Fibroblast of skin of left biceps (primary cell): ENCODE measurements at places on chromosomes 1 and 21.

DNA sequence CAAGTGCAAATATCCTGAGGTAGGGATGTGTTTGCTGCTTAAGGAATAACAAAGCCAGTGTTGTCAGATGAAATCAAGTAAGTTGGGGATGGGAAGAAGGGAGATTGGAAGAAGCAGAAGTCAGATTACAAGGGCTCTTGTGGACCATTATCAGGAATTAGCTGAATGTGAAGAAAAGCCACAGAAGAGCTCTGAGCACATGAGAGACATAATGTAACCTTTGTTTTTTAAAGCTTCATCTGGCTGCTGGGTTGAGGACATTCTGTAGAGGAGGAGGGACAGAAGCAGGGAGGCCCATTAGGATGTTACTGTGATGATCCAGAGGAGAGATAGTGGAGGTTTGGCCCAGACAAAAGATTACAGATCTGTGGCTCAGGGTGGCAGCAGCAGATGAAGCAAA, 111.7 kb downstream of the DUSP10 start:
- DNase-seq, result no peak

- no peak for DNase-seq
Observed at GRCh38 chr1:2980073-2980791, 41.0 kb upstream of the ACTRT2 start.

DNA sequence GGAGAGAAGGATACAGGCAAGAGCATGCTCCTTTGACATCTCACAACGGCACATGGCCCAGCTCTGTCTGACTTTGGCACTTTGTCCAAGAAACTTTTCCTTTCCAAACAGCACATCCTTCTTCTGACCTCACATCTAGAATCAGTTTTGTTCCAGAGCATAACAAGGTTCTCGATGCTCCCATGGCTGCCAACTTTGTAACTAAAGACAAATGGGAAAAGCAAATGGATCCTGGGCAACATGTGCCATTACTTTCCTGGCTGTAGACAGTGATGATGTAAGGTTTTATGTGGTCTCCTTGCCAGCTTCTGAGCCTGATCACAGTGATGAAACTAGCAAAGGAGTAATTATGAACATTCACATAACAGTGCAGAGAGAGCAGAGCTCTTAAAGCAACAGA, 171.8 kb upstream of the C1orf87 start:
- DNase-seq, result no peak

- DNase-seq, result no peak
Observed at GRCh38 chr1:150235294-150235851, 539 bp downstream of the ANP32E start.

DNA sequence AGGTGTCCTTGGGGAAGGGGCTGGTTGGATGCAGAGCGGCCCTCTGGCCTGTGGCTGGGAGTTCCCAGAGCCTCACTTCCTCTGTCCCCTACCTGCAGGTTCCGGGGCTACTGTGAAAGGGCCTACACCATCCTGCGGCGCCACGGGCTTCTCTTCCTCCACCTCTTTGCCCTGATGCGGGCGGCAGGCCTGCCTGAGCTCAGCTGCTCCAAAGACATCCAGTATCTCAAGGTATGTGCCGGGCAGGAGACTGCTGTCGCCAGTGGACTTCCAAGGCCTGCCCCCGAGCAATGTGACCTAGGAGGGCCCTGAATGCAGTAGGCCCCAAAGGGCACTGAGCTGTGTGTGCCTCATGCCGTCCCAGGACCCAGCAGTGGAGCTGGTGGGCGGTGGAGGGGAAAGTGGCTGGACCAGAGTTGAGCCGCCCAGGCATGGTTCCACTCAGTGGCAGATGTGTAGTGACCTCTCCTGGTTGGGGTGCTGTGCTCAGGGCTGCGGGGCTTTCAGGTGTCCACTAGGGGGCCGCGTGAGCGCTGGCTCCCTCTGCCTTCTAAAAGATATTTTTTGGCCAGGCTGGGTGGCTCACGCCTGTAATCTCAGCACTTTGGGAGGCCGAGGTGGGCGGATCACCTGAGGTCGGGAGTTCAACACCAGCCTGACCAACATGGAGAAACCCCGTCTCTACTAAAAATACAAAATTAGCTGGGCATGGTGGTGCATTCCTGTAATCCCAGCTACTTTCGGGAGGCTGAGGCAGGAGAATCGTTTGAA, 73.4 kb downstream of the PIK3CD start:
- no peak for DNase-seq

GRCh38 chr1:41610361-41610760, 125.9 kb upstream of the EDN2 start:
- DNase-seq, result no peak

GRCh38 chr1:225772848-225773247, 4.8 kb upstream of the SRP9 start:
- DNase-seq, result no peak
